ENCODE measurements at places on chromosomes 6 and 20.

DNA sequence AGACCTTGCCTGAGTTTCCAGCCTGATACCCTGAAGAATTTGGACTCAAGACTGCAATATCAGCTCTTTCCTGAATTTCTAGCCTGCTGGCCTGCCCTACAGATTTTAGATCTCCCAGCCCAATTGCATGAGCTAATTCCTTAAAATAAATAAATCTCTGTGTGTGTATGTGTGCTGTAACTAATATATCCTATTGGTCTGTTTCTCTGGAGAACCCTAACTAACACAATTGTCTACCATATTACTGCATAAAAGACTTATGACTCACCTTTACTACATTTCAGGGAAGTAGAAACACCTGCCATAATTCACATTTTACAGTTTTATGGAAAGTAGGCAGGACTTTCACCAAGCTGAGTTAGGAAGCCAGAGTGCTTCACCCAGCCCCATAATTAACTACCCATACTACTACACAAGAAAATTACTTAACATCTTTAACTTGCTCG, 90.7 kb upstream of the BEND6 start:
- DNase-seq = peak; percentile 73

- DNase-seq = no peak
Observed at GRCh38 chr6:130600880-130601341, 226.3 kb upstream of the SMLR1 start.

- no peak for DNase-seq
Observed at GRCh38 chr6:101163611-101164010, 229.9 kb upstream of the GRIK2 start.

DNA sequence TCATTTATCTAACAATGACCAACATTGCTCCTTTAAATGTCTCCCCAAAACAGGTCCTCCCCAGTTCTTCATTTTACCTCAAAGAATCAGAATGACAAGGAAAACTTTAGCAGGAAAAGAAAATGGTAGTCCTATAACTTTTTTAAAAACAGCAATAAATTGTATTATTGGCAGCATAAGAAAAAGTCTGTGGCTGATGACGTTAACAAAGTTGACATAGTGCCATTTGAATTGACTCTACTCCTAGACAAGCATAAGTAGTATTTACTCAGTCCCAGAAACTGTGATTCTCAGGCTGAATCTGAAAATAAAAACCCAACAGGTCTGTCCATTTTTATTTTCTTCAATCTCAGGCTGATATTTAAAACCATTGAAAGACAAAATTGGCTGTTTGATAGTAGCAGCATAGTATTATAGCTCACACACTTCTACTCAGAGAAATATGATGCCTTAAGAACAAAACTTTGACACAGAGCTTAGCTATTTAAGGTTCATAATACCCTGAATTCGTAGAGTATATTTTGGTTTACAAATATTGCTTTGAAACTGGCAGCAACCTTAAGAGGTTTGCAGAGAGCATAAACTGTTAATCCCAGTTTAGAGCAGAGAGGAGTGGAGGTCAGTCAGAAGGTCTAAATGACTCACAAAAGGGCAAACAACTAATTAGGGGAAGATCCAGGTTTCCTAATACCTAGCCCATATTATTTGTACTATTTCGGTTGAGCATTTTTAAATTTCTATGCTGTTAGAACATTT, 35.0 kb upstream of the TENT5A start:
- DNase-seq = peak; percentile 15

DNA sequence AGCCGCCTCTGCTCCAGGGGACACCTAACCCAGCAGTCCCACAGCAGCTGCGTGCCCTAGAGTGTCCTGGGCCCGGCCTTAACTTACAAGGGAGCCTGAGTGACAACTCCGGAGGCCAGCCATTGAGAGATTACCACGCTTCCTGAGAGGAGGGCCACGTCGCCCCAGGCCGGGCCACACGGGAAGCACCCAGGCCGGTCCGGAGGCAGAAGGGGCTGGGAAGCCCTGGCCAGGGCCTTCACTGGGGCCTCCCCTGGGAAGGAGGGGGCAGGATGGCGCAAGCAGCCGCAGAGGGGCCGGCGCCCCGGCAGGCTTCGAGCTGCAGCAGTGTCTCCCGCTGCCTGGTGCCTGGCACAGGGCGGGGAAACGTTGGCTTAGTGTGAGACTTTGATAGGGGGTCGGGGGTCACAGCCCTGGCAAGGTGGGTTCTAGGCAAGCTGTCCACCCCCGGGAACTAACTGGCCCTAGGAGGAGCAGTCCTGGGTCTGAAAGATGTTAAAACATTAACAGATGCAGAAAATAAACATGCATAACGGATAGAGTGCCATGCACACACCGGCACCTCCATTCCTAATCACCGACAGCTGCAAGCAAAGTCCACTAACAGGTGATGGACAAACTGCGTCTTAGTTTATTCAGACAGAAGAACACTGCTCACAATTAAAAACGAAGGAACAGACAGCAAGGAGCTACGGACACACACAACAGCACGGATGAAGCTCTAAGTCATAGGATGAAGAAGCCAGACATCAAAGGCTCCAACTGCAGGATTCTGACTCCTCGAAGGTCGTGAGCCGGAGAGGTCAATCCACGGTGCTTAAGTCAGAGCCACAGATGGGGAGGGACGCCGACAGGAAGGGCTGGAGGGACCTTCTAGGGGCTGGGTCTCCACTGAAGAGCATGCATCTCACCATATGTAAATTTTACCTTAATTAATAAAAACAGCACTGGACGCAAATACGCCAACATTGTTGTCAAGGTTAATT, 17.4 kb downstream of the CHRNA4 start:
- no peak for DNase-seq

- DNase-seq = no peak
Observed at GRCh38 chr6:37638414-37639341, 59.0 kb downstream of the MDGA1 start.

DNA sequence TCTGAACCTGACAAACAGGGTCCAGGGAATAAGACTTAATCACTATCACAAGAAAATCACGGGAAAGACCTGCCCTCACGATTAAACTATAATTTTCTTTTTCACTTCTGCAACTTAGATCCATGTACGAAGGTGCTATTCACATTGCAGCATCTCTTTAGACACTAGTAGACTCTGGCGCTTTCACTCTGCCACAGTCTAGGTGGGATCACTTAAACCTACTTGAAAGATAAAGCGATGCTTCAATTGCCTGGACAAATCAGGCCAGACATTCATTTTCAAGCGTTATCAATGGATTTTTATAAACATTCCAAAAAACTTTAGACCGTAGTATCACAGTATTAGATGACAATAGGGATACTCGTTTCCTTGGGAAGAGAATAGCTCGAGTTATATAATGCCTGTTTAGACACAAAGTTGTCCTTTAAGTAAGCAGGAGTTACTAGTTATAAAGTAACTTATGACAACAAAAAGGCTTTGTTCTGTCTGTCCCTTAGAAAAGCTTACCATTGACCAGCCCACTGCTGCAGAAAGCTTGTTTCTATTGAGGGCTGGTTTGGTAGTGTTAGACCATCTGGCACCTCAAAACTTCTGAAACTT, 367.3 kb downstream of the UTRN start:
- no peak for DNase-seq

- no peak for DNase-seq
Observed at GRCh38 chr6:169038691-169039090, 215.0 kb downstream of the THBS2 start.

DNA sequence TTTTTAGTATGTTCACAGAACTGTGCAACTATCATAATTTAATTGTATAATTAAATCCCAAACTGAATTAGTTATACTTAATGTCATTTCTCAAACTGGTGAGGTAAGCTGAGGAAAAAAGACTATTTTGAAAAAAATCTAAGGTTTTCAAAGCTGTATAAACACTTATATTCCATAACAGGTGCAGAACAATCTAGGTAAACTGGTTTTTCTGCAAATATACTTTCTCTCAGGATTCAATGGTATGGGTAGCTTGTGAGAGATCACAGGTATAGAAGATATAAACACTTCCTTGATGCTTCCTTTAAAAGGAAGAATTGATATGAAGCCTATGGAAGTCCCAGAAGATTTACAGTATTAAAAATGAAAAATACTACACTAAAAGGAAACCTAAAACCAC, 33.7 kb downstream of the NOL7 start:
- DNase-seq = no peak

DNA sequence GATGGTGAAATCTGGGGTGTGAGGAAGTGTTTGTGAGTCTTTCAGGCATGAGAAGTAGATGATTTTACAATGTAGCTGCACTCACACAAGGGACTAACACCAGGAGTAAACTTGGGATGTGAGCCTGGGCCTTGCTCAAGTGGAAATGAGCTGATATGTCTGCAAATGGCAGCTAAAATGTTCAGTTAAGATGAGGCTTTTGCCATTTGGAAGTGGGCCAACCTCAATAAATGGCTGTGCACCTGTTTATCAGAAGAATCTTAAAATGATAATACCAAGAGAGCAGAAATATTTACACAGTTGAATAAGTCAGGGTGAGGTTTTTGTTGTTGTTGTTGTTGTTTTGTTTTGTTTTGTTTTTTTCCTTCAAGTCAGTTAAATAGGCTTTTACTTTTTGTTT, 25.7 kb upstream of the KLHL31 start:
- no peak for DNase-seq

DNA sequence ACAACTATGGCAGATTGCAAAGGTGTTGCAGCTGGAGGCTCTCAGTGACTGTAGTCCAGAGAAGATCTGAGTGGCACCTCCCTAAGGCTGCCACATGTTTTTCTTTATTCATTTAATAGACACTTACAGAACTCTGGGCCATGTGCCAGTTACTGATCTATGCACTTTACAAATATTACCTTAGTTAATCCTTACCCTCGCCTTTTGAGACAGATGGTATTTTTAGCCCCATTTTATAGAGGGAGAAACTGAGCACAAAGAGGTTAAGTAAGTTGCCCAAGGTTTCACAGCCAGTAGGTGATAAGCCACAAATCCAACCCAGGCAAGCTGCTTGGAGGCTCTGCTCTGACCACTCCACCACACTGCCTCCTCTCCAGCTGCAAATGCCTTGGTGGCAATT, 6.5 kb upstream of the SCRT2 start:
- no peak for DNase-seq

- peak; percentile 92 for DNase-seq
Observed at GRCh38 chr6:111589366-111589765, 16.3 kb downstream of the TRAF3IP2 start.

GRCh38 chr20:47638851-47639250, 137.2 kb downstream of the NCOA3 start:
- DNase-seq = no peak

DNA sequence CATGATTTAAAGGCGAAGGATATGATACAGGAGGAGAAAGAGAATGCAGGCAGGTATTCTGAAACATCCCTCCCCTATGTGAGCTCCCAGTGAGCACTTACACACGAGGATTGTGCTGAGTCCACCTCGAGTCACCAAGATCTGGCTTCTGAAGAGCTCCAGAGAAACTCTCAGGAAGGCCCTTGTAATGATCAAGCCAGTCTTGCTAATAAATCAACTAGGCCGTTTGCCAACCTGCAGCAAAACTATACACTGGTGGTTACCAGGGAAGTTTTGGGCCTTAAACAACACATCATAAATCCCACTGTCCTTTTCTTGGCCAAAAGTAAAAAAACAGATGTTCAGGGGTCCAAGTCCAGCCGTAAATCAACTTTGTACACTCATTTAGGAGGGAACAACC, 79.2 kb downstream of the STXBP5 start:
- no peak for DNase-seq

DNA sequence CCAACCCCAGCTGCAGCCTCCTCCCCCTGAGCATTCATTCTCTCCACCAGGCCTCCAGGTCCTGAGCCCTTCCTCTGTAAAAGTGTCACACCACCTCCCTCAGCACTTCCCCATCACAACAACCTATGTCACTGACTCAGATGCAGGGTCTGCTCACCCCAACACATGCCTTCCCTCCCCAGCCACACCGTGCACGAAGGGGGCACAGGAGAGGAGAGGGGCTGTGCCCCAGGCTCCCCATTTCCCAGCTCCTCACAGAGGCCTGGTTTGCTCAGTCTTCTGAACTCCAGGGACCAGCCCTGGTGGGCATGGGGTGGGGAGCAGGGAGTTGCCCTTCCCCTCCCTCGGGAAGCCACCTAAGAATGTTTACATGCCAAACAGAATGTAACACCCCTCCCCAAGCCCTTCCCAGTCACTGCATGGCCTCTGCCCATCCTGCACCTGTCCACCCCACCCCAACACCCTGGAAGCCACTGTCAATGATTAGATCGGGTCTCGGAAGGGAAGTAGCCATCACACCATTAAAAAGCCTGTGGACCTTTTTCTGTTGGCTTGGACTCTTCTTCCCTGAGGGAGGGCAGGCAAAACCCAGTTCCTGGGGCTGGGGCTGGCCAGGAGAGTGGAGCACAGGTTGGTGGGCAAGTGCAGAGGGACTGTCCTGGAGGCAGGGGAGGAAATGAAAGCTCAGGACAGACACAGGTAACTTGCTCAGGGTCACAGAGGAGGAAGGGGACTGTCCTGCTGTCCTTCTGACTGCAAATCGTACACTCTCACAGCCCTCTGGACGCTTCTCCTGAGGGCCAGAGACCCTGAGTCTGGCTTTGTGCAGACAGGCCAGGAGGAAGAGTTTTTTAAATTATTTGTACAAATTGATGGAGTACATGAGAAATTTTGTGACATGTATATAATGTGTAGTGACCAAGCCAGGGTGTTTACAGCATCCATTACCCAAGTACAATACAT, 10.1 kb upstream of the SLC22A7 start:
- no peak for DNase-seq

DNA sequence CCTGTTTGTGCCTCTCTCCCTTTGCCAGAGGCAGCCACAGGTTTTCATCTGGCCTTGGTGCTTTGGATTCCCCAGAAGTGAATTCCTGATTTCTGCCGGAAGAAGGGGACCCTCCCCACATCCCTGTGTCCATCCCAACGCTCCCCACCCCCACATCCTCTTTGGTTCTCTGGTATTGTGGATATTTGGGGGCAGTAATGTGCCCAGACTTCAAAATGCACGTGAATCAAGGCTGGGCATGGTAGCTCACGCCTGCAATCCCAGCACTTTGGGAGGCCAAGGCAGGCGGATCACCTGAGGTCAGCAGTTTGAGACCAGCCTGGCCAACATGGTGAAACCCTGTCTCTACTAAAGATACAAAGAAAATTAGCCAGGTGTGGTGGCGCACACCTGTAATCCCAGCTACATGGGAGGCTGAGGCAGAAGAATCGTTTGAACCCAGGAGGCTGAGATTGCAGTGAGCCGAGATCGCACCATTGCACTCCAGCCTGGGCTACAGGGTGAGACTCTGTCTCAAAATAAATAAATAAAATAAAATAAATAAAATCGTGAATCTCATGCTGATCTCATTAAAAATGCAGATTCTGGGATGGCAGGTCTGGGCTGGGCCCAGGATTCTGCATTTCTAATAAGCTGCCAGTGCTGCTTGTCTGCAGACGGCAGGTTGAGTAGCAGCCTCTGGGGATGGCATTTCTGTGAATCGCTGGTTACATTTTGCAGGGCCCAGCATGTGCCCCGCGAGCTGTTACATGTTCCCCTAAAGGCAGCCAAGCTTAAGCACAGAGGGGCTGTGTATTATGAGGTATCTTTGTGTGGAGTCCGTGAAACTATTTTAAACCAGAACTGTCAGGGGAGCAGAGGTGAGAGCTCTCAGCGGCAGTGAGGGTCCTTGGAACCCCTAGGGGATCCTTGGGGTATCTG, 49.0 kb downstream of the SYNJ2 start:
- no peak for DNase-seq

Data from LoVo (cell line).